ENCODE measurements at places on chromosomes 1 and 21. TPM values are rescaled to one million over a fixed set of nuclear protein-coding genes. Genes with fewer than 3 reads are reported as not detected.

The NEXN gene
- 1.1 TPM for total RNA-seq

The CD1B gene
- not detected for total RNA-seq

The SLC30A2 gene
- not detected for total RNA-seq

The SELP gene
- total RNA-seq: not detected

The PTPRC gene
- total RNA-seq: not detected

The HIVEP3 gene
- 0.19 TPM for total RNA-seq

The SPRR3 gene
- 324 TPM for total RNA-seq

The LYPD8 gene
- total RNA-seq: not detected

The OR2T35 gene
- total RNA-seq: not detected

The HES3 gene
- 0.78 TPM for total RNA-seq

All from airway epithelial cell (primary cell).